ENCODE measurements at places on chromosomes 2 and 18. TPM values are rescaled to one million over a fixed set of nuclear protein-coding genes. Genes with fewer than 3 reads are reported as not detected.

DNA sequence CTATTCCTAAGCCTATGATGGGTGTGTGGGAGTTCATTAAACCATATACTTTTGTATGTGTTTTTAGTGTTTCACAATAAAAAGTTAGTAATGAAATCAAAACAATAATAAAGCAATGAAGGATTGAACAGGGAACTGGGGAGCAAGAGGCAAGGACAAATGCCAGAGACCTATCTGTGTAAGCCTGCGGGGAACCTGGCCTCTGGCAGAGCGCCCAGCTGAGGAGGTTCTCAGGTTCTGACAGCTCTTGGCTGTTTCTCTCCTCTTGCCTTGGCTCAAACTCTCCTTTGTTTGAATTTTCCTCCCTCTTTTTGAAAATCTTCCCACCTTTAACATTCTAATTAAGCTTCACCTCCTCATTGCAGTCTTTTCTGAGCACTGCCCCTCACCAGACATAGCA, 200.0 kb upstream of the NCKAP5 start:
- DNase-seq = no peak

- no peak for DNase-seq
Measured at GRCh38 chr2:145066856-145067548, 547.1 kb upstream of the ZEB2 start.

GRCh38 chr2:214103276-214104001, 307.4 kb upstream of the VWC2L start:
- DNase-seq = no peak

DNA sequence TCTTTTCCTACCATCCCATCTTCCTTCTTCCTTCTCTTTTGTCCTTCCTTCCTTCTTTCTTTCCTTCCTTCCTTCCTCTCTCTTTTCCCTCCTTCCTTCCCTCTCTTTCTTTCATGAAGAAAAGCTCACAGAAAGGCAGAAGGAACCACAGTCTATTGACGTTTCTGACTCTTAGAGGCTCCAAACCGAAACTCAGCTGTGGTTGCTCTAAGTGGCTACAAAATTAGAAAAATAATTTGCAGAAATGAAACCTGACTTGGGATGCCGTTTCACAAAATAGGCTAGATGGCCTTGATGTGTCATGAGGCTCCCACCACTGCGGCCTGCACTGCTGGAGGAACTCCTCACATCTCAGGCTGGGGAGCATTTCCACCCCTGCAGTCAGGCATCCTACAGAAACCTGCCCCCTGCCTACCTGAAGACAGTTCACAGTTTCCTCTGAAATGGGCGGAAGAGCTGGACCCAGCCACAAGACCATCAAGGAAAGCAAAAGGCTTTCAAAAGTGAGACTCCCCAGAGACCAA, 165.6 kb downstream of the SMAD7 start:
- no peak for DNase-seq

GRCh38 chr2:216485237-216485636, 13.4 kb upstream of the RPL37A start:
- DNase-seq = no peak

DNA sequence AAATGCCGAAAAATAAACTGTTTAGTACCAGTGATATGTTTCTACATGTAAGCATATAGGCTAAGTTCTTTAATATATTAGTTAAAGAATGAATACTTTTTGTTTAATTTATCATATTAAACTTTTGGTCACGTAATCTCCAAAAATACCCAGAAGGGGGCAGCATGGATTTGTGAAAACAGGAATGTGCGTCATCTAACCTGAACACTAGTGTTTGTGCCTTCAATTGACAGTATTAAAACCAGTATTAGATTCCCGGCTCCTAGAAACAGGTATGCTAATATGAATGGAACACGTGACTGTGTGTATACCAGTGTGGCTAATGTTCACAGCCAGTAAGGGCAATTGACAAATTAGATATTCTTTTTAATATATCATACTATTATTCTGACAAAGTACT, 51.8 kb downstream of the WDR7 start:
- DNase-seq = peak; percentile 63

DNA sequence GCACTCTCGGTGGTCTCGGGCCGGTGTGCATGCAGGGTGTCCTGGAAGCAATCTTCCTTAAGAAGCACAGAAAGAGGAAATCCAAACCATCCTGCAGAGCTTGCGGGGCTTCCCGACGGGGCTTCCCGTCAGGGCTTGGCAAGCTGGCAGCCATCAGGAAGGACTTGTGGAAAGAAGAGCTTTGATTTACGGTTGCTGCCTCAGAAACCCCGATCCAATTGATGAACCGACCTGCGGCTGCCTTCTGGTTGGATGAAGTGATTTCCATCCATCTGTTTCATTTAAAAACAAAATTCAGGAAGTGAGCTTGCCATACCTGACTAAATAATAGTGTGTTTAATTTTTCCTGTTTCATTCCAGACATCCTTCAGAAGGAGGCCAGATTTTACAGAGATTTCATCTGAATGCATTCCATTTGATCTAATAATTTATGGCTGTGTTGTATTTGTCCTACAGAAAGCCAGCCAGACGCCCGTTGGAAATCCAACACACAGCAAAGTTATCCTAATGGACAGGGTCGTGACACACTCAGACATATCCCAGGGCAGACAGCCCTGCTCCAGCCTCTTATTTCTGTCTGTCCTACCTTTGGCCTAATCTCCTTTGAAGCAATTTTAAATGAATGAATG, 141.3 kb downstream of the SEPTIN10 start:
- DNase-seq = peak; percentile 71

DNA sequence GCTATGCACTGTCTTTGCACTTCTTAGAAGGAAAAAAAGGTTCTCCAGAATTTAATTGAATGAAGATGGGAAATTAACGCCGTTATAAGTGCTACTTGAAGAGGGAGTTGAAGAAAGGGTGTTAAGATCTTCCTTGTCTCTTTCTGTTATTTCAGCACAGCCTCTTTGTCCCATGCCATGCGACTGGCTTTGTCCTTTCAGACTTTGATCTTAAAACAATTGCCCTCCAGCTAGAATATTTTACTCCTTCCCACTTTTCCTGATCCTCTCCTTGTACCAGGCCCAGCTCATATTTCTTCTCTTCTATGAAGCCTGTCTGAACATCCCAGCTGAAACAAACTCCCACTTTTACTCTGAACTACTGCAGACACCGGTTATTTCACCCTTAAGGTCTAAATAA, 51.4 kb downstream of the RAB27B start:
- DNase-seq = no peak

DNA sequence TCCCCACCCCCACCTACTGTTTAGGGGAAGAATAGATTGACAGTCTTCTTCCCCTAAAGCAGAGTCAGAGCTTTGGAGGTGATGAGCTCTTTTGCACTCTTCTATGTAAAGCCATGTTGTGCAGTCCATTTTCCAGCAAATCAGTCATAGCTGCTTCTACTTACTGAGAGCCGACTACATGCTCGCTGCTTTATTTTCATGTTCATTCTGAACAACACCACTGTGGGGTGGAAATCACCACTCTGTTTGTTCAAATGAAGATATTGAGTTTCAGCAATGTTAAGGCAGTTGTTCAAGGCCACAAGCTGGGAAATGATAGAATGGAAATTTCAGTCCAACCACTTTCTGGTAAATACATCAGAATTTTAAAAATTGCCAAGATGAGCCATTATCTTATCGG, 88.3 kb downstream of the INSIG2 start:
- no peak for DNase-seq

DNA sequence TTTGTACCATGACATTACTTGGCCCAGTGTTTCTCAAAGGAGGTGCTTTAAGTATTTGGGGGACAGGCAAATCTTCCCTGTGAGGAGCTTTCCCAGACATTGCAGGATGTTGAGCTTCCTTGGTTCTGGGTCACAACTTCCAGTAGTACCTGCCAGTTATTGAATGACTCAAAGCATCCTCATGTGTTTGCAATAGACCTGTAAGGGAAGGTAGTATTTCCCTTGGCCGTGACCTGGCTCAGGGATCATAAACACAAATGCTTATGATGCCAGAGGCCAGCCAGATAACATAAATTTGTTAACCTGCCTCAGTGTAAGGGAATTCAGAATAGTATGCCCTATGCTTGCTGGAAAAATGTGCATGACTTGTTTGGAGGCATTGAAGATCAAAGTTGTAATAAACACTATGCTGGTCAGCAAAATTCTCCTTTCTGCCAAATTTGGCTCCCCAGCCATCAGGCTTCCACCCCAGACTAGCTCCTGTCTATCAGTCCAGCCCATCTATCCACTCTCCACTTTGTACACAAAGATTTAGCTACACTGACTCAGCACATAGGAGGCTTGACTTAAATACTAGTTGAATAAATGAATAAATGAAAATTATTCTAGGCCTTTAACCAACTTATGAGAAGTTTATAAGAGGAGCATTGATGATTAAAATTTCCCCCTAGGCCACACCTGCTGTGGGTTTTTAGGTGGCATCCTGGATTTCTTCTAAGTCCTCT, 102.0 kb upstream of the EFEMP1 start:
- DNase-seq = no peak

Gene NEU4
- 0.13 TPM for total RNA-seq

Gene GULP1
- 2.6 TPM for total RNA-seq

Gene ASXL2
- total RNA-seq = 7.2 TPM
